ENCODE measurements at places on chromosomes 16 and 17.

DNA sequence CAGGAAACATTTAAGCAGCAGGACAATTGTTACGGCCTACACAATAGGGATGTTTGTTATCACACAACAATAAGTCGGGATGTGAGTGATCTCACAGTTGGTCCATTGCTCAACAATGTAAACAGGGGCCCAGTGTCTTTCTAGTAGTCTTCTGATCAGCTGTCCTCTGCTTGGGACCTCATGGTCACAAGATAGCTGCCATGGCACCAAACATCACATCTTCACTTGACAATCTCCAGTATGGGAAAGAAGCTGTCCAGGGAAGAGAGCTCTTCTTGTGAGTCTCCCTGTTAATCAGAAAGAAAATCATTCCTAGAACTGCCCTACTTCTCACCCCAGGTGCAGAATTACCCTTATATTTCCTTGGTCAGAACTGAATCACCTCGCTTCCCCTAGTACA is 6.3 kb upstream of the GPRC5B start:
- DNase-seq = no peak

GRCh38 chr17:72611172-72611571 is 481.3 kb downstream of the SLC39A11 start:
- no peak for DNase-seq

DNA sequence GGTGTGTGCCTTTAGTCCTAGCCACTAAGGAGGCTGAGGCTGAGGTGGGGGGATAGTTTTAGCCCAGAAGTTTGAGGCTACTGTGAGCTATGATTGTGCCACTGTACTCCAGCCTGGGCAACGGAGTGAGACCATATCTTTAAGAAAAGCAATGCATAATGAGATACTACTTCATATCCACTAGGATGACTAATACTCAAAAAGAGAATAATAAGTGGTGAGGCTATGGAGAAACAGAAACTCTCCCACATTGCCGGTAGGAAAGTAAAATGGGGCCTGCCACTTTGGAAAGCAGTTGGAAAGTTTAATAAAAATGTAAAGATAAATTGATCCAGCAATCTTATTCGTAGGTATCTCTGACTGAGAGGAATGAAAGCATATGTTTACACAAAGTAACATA is 4.6 kb upstream of the NPIPB2 start:
- no peak for DNase-seq

GRCh38 chr16:66245072-66245471 is 121.4 kb upstream of the CDH5 start:
- DNase-seq = no peak

- DNase-seq = peak; percentile 90
Observed at GRCh38 chr17:43832168-43832975, 574 bp downstream of the MPP3 start.

- no peak for DNase-seq
Observed at GRCh38 chr16:30760001-30760559, 1.8 kb downstream of the CFAP119 start.
